ENCODE measurements at places on chromosomes 4 and X. TPM values are rescaled to one million over a fixed set of nuclear protein-coding genes. Genes with fewer than 3 reads are reported as not detected.

The NAT8L gene
- not detected for total RNA-seq

The SPANXA2 gene
- not detected for total RNA-seq

DNA sequence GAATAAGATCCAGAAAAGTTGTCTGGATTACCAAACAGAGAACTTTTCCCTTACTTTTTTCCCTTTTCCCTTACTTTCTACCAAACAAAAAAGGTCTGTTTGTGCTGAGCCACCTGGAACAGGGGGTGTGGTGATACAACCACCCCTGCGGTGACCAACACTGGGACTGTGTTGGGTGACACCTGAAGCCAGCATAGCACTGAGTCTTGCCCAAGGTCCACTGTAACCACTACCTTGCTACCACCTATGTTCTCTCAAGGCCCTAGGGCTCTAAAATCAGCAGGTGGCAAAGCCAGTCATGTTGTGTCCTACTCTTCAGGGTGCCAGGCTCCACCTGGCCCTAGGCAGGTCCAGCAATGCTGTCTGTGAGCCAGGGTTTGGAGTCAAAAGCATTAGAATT is 22.8 kb upstream of the UNC5C start:
- H3K4me1 ChIP-seq: no peaks in the 10 kb centered on the region
- no peak for DNase-seq
- no peak overlapping the region for H3K4me3 ChIP-seq
- H3K27me3 ChIP-seq: peaks cover 6% of the 10 kb centered on the region
- H3K27ac ChIP-seq: no peak overlapping the region
- no peaks in the 10 kb centered on the region for H3K36me3 ChIP-seq

DNA sequence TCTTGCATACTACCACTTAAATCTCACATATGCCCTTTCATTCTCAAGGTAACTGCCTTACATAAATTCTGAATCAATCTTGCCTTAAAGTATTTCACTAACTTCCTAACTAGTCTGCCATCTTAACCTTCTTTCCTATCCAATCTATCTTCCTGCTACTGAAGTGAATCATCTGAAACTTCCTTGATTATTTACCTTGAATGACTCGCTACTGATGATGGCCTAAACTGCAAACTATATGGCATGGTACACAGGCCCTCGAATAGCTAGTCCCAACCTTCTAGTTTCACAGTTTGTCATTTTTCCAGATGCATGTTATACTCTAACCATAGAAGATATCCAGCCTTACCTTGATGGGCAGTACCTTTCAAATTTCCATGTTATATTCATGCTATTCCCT is 19.9 kb downstream of the PHKA1 start:
- no peaks in the 10 kb centered on the region for H3K36me3 ChIP-seq
- H3K27ac ChIP-seq: no peak overlapping the region
- no peak for DNase-seq
- no peaks in the 10 kb centered on the region for H3K4me1 ChIP-seq
- H3K4me3 ChIP-seq: no peak overlapping the region
- no peaks in the 10 kb centered on the region for H3K27me3 ChIP-seq

GRCh38 chr4:3440979-3441500 is 728 bp upstream of the HGFAC start:
- no peak overlapping the region for H3K4me3 ChIP-seq
- no peaks in the 10 kb centered on the region for H3K36me3 ChIP-seq
- DNase-seq: no peak

DNA sequence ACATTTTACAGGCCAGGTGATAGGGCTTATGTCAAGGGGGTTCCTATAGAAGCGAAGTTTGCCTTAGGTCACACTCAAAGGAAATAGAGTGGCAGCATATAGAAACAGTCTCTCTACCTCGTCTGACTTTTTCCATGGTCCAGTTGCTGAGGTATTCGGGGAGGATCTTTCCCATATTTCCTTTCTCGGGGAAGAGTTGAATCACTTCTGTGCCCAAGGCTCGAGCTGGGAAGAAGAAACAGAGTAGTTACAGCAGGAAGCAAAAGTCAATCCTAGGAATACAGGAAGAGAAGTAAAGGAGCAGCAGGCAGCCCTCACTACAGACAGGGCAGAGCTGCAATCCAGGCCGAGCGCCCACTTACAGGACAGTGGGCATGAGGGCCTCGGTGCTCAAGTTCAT is 26.7 kb upstream of the ELF4 start:
- no peak overlapping the region for H3K4me3 ChIP-seq
- peaks cover 26% of the 10 kb centered on the region for H3K36me3 ChIP-seq
- no peak overlapping the region for H3K27ac ChIP-seq
- H3K4me1 ChIP-seq: no peaks in the 10 kb centered on the region

DNA sequence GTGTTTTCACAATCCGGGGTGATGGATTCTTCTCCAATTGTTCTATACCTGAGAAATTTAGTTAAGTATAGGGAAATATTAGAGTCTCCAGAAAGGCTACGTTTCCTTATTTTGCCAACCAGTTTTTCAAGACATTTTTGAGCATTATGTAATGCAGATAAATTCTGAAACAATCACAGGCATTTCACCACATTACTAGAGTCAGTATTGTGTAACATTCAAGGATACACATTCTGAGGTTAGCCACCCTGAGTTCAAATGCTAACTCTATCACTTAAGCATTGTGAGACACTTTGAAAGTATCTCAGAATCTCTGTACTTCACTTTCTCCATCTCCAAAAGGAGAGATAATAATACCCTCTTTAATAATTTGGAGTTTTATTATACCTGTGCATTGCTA is 10.6 kb downstream of the SULT1B1 start:
- H3K4me3 ChIP-seq: no peak overlapping the region
- no peaks in the 10 kb centered on the region for H3K27me3 ChIP-seq
- peaks cover 9% of the 10 kb centered on the region for H3K36me3 ChIP-seq
- no peak for DNase-seq
- H3K4me1 ChIP-seq: no peaks in the 10 kb centered on the region

DNA sequence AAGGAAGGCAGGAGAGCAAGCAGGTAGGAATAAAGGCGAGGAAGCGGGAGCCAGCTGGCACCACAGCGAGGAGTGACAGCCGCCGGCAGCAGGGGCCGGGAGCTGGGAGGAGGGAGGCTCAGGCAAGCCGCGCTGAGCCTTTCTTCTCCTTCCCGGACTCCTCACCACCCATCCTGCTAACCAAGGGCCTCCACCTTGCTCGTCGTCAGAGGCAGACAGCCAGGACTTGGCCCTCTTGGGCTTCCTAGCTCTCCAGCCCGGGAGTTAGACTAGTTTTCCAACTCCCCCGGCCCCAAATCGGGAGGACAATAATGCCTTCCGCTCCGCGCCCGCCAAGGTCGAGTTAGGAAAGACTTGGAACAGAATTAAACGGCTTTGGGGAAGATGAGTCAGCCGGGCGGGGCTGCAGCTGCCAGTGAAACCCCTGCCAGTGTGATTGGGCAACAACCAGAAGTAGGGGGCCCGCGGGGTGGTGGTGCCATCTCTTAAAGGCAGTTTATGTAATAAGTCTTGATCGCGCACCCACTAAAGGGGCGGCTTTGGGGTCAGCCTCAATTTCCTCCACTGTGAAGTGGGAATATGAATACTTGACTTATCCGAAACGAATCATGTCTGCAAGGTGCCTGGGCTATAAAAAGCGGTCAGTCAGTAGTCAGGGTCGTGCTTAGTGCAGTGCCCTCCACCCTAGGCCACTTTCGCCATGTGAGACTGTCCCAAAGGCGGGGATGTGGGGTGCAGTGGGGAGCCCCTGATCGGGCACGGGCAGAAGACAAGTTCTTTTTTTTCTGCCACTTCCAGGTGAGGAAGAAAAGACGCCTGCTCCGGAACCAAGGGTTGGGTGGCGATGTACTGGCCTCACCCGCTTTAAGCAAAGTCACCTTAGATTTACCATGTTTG is 6.7 kb upstream of the HSD17B10 start:
- peaks cover 33% of the 10 kb centered on the region for H3K4me1 ChIP-seq
- H3K27ac ChIP-seq: peak overlapping the region; percentile 85
- peak overlapping the region; percentile 72 for H3K4me3 ChIP-seq
- no peaks in the 10 kb centered on the region for H3K36me3 ChIP-seq

- no peaks in the 10 kb centered on the region for H3K36me3 ChIP-seq
- no peak overlapping the region for H3K27ac ChIP-seq
- no peaks in the 10 kb centered on the region for H3K27me3 ChIP-seq
- H3K4me3 ChIP-seq: no peak overlapping the region
Measured at GRCh38 chr4:3010998-3011397, 47.6 kb downstream of the GRK4 start.

- H3K27ac ChIP-seq: no peak overlapping the region
- H3K36me3 ChIP-seq: no peaks in the 10 kb centered on the region
Measured at GRCh38 chr4:138645289-138645688, 370.3 kb upstream of the NOCT start.

DNA sequence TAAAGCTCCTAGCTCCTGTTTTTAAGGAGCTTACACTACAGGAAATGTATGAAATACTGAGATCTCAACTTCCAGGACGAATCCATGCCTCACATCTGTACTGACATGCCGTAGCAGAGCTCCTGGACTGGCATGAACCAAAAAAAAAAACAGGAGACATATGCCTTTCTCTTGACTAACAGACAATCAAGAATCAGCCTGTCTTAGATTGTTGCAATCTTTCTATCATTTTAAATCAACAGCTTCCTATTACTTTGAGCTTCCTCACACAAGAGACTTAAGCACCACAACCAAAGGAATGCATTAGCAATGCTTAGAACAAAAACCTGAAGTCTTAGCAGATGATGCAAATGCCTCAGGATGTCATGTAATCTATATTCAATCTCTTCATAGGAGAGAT is 34.7 kb upstream of the AREG start:
- H3K27me3 ChIP-seq: no peaks in the 10 kb centered on the region
- no peak overlapping the region for H3K4me3 ChIP-seq
- no peak overlapping the region for H3K27ac ChIP-seq
- no peak for DNase-seq
- H3K36me3 ChIP-seq: no peaks in the 10 kb centered on the region

GRCh38 chr4:66736606-66737005 is 808.7 kb downstream of the CENPC start:
- H3K27ac ChIP-seq: no peak overlapping the region
- no peak for DNase-seq
- no peaks in the 10 kb centered on the region for H3K27me3 ChIP-seq
- no peaks in the 10 kb centered on the region for H3K4me1 ChIP-seq
- no peaks in the 10 kb centered on the region for H3K36me3 ChIP-seq

DNA sequence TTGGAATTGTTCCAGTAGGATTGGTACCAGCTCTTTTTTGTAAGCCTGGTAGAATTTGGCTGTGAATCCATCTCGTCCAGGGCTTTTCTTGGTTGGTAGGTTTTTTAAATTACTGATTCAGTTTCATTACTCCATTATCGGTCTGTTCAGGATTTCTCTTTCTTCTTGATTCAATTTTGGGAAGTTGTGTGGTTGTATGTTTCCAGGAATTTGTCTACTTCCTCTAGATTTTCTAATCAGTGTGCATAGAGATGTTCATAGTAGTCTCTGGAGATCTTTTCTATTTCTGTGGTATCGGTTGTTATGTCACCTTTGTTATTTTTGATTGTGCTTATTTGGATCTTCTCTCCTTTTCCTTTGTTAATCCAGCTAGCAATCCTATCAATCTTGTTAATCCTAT is 248.7 kb downstream of the ARHGAP10 start:
- DNase-seq: no peak
- H3K4me3 ChIP-seq: no peak overlapping the region
- no peak overlapping the region for H3K27ac ChIP-seq
- H3K27me3 ChIP-seq: no peaks in the 10 kb centered on the region
- no peaks in the 10 kb centered on the region for H3K36me3 ChIP-seq

DNA sequence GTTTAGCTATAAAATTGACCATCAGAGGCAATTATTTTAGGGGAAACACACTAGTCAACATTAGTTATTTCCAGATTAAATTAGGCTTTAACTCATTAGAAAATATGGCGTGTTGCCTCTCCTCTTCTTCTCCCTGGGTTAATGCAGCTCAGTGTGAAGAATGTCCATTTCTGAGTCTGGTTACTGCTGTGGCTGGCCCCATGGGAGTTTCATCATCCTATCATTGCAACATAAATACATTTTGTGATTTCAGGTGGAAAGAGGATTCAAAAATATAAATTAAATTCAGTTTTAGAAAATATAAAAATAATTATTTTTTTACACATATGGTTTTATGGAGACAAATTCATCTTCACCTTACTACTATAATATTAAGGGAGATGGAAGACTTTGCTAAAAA is 288.5 kb upstream of the ARSJ start:
- no peaks in the 10 kb centered on the region for H3K36me3 ChIP-seq
- H3K27me3 ChIP-seq: no peaks in the 10 kb centered on the region
- DNase-seq: no peak
- H3K27ac ChIP-seq: no peak overlapping the region

Data from activated CD4-positive, alpha-beta T cell treated with anti-CD3 and anti-CD28 coated beads, Interleukin-2, amount 10 ng/mL, durations not matched to agents 7 days and 5 days (primary cell).